ENCODE measurements at places on chromosomes 4 and X.

- DNase-seq: no peak
Measured at GRCh38 chr4:53937918-53938317, 126.5 kb downstream of the CHIC2 start.

GRCh38 chr4:87103691-87104187 is 116.7 kb downstream of the KLHL8 start:
- peak; percentile 65 for DNase-seq

GRCh38 chr4:89373394-89373793 is 65.8 kb upstream of the GPRIN3 start:
- peak; percentile 36 for DNase-seq

DNA sequence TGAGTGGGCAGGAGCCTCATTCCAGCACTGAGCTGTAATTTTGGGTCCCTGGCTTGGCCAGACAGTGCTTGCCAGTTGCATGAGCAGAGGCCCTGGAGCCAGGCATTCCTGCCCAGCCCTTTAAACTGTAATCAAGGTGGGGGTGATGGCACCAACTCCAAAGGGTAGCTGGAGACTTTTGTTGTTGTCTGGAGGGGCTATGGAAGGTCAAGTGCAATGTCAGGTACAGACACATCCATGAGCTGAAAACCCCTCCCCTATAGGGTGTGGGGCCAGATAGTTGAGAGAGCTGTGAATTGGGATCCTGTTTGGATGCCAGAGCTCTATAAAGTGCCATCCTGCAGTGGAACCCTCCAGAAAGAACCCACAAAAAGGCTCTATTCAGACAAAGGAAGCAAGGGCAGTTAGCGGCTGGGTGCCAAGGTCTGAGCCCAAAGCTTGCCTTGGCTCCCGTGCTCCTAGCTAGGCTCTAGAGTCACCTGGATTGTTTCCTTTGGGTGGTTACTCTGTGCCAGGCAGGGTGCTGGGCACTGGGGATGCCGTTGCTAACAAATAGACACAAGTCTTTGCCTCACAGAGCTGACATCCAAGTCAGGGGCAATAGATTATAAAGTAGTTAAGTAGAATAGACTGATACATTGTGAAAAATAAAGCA is 163.0 kb downstream of the EFNB1 start:
- DNase-seq: no peak

DNA sequence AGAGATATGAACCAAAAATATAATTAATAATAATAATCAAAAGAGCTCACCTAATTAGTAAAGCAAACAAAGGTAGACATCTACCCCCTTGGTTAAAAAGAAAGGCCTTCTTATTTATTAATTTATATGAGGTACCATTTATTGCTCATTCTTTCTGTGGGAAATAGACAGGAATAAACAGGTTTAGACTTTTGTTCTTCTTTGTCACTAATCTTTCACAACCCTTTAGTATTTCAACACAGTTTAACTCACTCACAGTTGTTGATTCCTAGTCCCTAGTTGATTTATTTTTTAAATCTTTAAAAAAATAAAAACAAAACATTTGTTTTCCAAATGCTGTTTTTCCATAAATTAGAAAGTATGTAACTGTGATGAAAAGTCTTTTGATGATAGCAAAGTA is 5.6 kb downstream of the PPARGC1A start:
- no peak for DNase-seq

DNA sequence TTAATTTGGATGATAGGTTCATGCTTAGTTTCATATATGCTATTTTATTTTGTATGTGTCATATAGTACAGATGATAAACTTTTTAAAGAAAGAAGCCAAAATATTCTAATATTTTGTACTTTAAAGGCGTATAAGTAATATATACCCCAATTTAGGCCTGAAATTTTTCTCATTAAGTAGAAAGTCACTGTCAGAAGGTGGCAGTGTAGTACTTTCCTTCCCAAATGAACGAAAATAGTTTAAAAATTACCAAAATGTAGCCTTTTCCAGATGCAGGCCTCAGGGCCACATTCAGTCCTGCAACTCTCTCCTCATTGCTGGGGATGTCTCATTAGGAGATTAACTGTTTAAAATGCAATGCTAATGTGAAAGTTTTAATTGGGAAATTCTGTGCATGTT is 1263.6 kb downstream of the C4orf33 start:
- no peak for DNase-seq

DNA sequence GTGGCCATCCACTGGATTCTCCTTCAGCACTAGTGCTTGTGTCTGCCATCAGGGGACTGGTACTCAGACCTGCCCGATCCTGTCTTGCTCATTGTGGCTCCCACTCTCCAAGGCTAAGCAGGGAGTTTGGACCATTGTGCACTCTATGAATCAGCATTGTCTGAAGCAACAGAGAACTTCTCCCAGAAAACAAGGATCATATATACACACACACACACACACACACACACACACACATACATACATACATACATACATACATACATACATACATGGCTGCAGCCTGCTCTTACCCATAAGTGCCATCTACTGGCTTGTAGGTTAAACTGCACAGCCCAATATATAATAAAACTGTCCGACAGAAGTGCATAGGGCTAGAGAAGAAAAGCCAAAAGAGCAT is 345.3 kb upstream of the LCORL start:
- DNase-seq: peak; percentile 8

DNA sequence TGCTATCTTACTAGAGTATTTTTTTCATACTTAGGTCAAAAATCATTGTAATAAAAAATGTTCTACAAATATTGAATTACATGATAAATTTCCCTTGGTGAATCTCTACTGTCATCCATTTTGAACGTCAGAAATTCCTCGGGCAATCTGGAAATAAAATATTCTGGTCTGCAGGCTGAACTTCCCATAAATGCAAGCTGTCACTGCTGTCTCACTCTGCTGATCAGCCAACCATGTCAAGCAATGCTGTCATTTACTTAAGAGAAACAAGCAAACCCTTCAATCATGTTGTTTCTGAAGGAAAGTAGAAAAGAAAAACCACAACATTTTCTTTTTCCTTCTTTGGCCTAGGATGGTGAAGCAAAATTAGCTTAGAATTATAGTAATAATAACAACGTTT is 514.2 kb upstream of the GALNT7 start:
- DNase-seq: no peak

GRCh38 chrX:41721590-41721989 is 2.4 kb upstream of the GPR82 start:
- DNase-seq: peak; percentile 42

GRCh38 chr4:128688033-128688721 is 121.3 kb upstream of the JADE1 start:
- no peak for DNase-seq

DNA sequence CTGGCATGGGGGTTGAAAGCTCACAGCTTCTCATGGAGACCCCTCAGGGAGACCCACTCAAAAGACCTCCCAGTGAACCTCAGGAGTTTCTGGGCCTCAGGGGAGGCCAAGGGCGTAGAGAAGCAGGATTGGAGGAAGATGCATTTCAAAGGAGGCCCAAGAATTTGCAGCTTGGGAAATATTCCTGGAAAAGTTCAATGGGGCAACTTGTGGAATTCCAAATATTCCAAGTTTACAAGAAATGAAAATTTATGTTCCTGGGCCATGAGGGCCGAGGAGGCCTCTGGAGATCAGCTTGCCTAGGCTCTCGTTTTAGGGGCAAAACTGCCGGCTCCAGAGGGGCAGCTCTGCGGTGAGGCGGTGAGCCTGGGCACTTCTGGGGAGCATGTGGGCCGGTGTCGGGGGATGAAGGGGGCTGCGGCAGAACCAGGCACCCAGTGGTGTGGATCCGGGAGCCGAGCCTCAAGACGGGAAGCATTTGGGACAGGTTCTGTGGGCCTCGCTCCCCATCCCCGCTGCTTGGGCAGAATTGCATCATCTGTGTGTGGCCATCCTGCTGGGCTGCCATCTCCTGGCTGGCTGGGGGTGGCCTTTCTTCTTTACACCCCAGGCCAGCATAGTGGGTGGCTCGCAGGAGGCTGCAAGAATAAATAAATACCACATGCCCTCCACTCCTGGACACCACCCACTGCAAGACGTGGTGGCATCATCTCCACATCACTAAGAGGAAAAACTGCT is 54.6 kb upstream of the GPR78 start:
- no peak for DNase-seq

DNA sequence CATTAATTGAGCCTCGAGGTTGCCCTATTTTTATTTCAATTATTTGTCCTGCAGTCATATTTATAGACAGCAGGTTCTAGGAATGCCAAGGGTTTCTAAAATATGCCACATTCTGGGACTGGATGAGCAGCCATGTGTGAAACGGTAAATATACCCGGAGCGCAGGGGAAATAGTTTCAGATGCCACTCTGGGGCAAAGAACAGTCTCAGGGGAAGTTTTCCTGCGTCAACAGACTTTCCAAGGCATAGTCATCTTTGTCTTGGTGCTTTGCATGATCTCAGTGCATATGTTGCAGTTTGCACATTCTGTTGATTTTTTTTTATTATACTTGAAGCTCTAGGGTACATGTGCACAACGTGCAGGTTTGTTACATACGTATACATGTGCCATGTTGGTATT is 71.0 kb downstream of the GPAT3 start:
- no peak for DNase-seq

- no peak for DNase-seq
Measured at GRCh38 chr4:9989918-9990635, 31.2 kb downstream of the SLC2A9 start.

GRCh38 chr4:113979148-113979904 is at the start of gene ARSJ:
ARSJ (minus strand) TSS chr4:113979647; CDS start chr4:113978834, 813 bp downstream.
- peak; percentile 2 for DNase-seq

DNA sequence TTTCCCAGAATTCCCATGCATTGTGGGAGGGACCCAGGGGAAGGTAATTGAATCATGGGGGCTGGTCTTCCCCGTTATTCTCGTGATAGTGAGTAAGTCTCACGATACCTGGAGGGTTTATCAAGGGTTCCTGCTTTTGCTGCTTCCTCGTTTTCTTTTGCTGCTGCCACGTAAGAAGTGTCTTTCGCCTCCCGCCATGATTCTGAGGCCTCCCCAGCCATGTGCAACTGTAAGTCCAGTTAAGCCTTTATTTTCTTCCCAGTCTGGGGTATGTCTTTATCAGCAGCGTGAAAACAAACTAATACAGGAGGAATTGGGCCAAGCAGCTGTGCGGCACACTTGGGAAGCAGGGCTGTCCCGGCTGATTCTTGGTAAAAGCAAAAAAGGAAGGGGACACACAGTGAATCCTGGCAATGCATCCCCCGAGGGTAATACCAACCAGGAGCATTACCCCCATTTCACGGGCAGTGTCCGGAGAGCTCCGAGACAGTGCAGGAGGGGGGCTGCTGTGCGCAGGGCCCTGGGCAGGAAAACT is 185.7 kb downstream of the AFAP1 start:
- no peak for DNase-seq

DNA sequence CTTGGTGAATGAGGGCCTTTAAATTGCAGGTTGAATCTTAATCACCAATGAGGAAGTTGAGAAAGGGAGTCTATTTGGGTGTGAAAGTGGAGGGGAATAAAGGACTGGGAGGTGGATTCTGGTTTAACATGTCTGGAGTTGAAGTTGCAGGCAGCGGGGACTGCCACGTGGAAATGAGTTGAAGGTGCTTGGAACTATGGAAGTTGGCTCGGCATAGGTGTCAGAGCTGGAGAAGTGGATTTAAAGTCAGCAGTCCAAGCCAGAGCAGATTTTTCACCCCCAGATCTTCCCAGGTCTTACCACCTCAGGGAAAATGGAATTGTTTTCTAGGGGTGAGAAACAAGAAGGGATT is 44.9 kb downstream of the TIGD4 start:
- no peak for DNase-seq

DNA sequence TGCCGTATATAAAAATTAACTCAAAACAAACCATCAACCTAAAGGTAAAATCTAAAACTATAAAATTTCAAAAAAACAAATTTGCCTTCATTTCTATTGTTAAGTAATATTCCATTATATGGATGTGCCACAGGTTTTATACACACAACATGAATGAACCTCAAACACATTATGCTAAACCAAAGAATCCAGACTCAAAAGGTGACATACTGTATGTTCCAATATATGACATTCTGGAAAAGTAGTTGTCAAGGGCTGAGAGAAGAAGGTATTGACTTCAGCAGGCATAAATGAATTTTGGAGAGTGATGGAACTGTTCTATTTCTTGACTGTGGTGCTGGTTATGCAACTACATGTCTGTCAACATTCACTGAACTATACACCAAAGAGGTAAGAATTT is 56.6 kb downstream of the CNOT6L start:
- no peak for DNase-seq

- DNase-seq: no peak
Measured at GRCh38 chr4:48262926-48263325, 6.7 kb downstream of the TEC start.

- no peak for DNase-seq
Measured at GRCh38 chr4:81204571-81204970, 10.5 kb downstream of the PRKG2 start.

GRCh38 chr4:8774071-8774470 is 97.6 kb downstream of the HMX1 start:
- DNase-seq: no peak
